ENCODE measurements at places on chromosomes 2 and 18.

- DNase-seq = no peak
These were observed 213.0 kb downstream of the RNF152 start for GRCh38 chr18:61679836-61680235.

GRCh38 chr2:176856683-176857082 is 355.9 kb upstream of the HNRNPA3 start:
- DNase-seq = no peak

GRCh38 chr2:121017396-121017795 is 267.6 kb downstream of the TFCP2L1 start:
- no peak for DNase-seq

GRCh38 chr18:35852786-35853185 is 119.7 kb upstream of the RMP24 start:
- no peak for DNase-seq

GRCh38 chr2:49490710-49491109 is 336.4 kb upstream of the FSHR start:
- no peak for DNase-seq

DNA sequence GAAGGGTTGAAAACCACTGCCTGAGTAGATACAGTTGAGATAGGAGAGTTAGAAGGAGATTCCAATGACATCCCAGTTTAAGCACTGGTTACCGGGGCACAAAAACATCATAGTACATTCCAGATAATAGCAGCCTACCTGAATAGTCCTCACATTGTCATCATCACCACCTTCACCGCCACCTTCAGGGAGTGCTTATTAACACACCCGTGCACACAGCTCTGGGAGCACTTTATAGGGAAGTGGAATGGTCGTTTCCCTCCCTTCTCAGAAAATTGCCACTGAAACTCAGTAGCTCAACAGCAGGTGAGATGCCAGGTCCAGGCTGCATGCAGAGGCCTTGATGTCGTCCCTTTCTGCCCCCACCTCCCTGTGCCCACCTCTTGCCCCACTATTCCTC is 8.2 kb downstream of the SERPINB7 start:
- DNase-seq = no peak
